ENCODE measurements at places on chromosomes 16 and 17.

DNA sequence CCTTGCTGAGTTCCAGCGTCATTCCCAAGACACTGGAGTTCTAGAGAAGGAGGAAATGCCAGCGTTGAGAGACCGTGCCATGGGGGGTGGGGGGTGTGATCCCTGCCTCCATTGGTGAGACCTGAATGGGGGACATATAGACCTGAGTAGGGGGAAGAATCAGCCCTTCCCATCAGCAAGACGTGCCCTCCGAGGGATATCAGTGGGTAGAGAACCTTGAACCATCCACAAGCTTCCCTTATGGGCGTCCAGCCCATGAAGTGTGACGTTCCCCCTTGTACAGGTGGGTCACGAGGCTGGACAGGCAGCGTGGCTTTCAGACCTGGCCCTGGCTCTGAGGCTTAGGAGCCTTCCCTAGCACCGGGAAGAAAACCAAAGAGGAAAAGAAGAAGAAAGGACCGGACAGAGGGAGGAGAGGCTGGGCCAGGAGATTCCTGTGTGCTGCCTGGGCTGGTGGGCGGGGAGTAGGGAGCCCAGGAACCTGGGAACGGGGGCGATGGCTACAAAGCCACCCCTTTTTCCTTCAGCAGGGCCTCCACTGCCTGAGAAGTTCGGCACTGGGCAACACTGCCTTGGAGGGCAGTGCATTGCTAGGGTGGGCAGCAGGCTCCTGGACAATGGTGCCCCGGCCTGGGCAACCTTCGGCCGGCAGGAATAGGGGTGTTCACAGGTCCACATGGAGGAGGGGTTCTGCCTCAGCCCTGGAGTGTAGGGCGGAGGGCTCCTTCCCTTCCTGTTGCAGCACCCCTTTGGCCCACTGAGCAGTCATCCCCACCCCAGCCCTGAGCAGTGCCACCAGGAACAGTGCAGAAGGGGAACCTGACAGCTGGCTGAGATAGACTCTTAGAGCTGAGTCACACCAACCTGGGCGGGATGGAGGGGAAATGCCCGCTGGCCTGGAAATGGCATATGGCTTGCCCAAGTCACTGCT lies 7.2 kb downstream of the RAB11FIP4 start:
- no peak for DNase-seq

DNA sequence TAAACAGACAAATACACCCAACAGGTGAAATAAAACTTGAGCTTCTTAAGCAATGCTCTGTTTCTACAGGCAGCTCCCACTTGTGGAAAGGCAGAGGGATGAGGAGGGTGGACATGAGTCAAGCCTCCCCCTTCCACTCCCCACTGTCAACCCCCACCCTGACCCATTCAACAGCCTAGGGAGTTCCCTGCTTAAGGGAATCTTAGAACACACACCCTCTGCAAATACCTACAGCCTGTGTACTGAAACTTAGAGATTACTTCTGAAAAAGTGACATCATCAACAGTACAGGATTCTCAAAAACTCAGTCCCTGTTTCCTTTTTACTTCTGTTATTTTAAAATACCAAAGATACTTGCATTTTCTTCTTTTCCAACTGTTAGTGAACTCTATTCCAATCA lies 345.4 kb downstream of the SOX9 start:
- DNase-seq = no peak

DNA sequence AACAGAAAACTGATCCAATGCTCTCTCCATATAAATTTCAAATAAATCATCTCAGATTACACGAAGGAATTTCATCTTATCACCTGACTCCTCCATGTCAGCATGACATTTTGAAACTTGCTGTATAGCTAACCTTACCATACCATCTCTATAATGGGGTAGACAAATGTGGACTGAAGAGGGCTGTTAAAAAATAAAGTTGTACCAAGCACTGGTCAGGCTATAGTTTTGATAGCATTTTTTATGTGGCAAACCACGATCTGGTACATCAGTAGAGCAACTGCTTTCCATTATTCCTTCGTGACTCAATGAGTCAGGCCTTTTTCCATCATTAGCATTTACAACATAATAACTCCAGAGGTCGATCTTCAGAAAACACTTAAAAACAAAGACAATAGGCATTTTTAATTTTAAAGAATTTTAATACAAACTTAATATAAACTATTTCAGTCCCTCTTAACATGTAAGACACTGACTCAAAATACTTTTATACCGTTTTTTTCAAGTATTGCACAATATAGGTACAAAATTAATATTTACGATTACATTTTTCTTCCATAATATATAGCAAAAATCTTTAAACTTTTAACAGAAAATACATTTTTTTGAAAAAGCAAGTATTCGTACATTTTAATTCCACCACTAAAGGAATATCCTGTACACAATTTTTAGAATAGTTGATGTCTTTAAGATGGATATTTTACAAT lies 4.2 kb downstream of the TOB1 start:
- no peak for DNase-seq

- DNase-seq = no peak
Measured at GRCh38 chr17:2943981-2944380, 119.4 kb downstream of the OR1D5 start.

DNA sequence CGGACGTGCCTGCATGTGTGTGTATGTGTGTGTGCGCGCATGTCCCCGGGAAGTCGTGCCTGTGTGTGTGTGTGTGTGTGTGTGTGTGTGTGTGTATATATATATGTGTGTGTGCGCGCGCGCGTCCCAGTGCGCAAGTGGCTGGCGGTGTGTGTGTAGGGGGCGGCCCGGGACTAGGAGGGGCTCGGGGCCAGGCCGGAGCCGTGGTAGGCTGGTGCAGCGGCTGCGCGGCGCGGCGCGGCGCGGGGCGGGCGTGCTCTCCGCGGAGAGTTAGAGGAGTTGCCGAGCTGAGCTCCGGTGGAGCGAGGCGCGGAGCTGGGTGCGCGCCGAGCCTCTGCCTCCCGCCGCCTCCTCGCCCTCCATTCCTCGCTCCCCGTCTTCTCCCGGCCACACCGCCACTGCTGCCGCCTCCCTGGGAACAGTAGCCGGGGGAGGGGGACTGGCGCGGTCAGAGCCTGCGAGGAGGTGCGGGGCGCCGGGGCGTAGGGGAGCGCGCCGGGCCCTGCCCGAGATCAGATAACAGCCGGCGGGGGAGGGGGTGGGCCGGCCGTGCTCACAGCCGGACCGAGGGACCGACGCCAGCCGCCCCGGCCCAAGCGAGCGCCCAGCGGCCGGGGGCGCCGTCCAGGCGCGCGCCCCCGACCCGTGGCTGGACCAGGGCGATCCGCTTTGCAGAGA lies at the start of gene KCNJ12:
TSS of gene KCNJ12 (plus strand) at position 277 of the 678 bp plus-strand sequence. CDS start 38,986 bp downstream, outside the sequence.
- DNase-seq = no peak

GRCh38 chr17:81129289-81129688 lies 36.0 kb upstream of the PVALEF start:
- DNase-seq = no peak

DNA sequence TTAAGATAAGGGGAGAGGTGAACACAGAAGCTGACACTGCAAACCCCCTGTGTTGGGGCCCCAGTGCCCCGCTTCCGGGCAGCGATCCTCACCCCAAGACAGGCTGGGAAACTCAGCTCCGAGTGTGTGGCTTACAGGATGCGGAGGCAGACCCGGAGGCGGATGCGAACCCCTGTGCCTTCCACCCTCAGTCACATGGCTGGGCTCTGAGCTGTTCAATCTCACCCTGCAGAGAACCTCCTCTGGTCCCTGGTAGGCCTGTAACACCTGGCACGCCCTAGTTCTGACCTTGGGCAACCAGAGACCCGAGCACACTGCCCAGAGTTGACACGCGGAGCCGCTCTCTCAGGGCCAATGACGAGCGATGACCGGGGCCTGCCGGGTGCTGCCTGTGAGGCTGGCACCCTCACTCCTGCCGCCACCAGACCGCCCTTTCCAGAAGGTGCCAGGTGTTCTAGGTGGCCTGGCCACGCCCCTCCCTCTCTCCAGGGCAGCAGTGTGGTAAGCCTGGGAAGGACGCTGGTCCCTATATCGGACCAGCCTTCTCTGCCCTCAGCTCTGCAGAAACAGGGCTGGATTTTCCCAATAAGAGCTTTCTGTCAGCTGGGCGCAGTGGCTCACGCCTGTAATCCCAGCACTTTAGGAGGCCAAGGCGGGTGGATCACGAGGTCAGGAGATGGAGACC lies 23.3 kb downstream of the MEAK7 start:
- DNase-seq = no peak

Data from stimulated activated CD4-positive, alpha-beta T cell treated with anti-CD3 and anti-CD28 coated beads, TNF-alpha, amount 100 ng/mL, for 1 hour (primary cell).